Testis (tissue), 5 donors: ENCODE measurements at places on chromosomes 16 and 17.

GRCh38 chr17:34201225-34201624, 53.9 kb upstream of the CCL2 start:
- DNase-seq = no peak
- H3K27me3 ChIP-seq = no peaks in the 10 kb centered on the region
- H3K4me1 ChIP-seq = peaks cover 5% of the 10 kb centered on the region

DNA sequence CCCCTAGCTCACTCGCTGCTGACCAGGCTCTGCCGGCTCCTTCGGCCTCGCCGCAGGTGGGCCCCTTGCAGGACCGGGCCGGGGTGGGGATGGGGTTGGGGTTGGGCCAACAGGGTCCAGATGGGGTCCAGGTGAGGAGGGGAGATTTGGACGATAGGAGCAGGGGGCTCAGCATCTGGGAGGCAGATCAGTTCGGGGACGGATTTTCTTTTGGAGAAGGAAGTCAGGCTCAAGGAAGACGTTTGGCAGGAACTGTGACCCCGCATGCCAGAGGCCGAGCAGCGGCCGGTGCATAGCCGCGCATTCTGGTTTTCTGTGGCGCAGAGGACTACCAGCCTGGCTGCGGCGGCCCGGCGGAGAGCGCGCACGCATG, 845 bp upstream of the ALDOA start:
- H3K36me3 ChIP-seq = no peaks in the 10 kb centered on the region
- peak overlapping the region; percentile 77 for H3K4me3 ChIP-seq
- H3K27ac ChIP-seq = peak overlapping the region; percentile 93
- no peak for DNase-seq

- no peaks in the 10 kb centered on the region for H3K36me3 ChIP-seq
- no peak overlapping the region for H3K4me3 ChIP-seq
These were observed 14.1 kb downstream of the CD300LG start for GRCh38 chr17:43860927-43861622.

DNA sequence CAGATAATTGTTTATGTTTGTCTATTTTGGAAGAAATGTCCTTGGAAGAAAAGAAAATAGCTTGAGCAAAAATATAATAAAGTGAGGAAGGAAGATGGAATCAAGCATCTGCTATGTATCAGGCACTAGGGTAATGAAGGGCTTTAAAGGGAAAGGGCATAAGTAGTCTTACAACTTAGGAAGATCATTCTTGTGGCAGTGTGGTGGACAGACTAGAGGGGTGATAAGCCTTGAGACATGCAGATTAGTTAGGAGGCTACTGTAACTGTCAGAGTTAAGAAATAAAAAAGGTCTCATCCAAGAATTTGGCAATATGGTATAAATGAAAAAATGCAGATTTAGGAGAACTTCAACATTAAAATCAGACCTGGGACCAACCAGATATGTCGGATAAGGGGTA, 14.9 kb downstream of the FAM222B start:
- H3K27ac ChIP-seq = no peak overlapping the region
- no peaks in the 10 kb centered on the region for H3K36me3 ChIP-seq
- H3K4me3 ChIP-seq = no peak overlapping the region

GRCh38 chr17:47641202-47641601, 8.5 kb upstream of the KPNB1 start:
- H3K27ac ChIP-seq = no peak overlapping the region
- no peaks in the 10 kb centered on the region for H3K27me3 ChIP-seq
- DNase-seq = no peak
- no peaks in the 10 kb centered on the region for H3K4me1 ChIP-seq
- H3K36me3 ChIP-seq = no peaks in the 10 kb centered on the region

- no peaks in the 10 kb centered on the region for H3K27me3 ChIP-seq
- peak overlapping the region; percentile 82 for H3K27ac ChIP-seq
- H3K4me3 ChIP-seq = peak overlapping the region; percentile 33
- H3K4me1 ChIP-seq = peaks cover 12% of the 10 kb centered on the region
- peak; percentile 83 for DNase-seq
These were observed 1.2 kb upstream of the HSF4 start for GRCh38 chr16:67163164-67163998.

GRCh38 chr16:75238132-75238852, 13.1 kb downstream of the BCAR1 start:
- peak; percentile 94 for DNase-seq
- peak overlapping the region; percentile 79 for H3K27ac ChIP-seq
- no peaks in the 10 kb centered on the region for H3K27me3 ChIP-seq

GRCh38 chr16:74868501-74868900, 93.9 kb upstream of the FA2H start:
- no peak overlapping the region for H3K4me3 ChIP-seq
- no peaks in the 10 kb centered on the region for H3K27me3 ChIP-seq
- no peak overlapping the region for H3K27ac ChIP-seq
- H3K36me3 ChIP-seq = no peaks in the 10 kb centered on the region
- DNase-seq = no peak

- peaks cover 12% of the 10 kb centered on the region for H3K4me1 ChIP-seq
- no peaks in the 10 kb centered on the region for H3K27me3 ChIP-seq
- no peak for DNase-seq
- no peak overlapping the region for H3K27ac ChIP-seq
These were observed 50.9 kb upstream of the MTSS2 start for GRCh38 chr16:70736465-70737376.
